ENCODE measurements at places on chromosomes 5 and 9.

DNA sequence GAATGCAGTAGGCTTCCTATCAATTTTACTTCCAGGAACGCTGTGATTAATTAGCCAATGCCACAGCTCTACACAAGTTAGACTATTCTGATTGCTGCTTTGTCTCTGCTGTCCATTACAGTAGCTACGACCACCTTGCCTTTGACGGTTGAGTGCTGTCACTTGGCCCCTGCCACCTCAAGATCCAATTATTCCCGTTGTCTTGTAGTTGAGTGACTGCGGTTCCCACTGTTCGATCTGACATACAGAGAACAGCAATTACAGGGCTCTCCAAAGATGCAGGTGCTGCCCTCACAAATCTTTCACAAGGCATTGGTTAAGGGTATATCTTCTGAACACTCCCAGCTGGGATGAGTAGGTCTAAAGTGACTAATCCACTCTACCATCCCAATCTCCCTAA, 393.4 kb upstream of the KIF2A start:
- no peak for DNase-seq

DNA sequence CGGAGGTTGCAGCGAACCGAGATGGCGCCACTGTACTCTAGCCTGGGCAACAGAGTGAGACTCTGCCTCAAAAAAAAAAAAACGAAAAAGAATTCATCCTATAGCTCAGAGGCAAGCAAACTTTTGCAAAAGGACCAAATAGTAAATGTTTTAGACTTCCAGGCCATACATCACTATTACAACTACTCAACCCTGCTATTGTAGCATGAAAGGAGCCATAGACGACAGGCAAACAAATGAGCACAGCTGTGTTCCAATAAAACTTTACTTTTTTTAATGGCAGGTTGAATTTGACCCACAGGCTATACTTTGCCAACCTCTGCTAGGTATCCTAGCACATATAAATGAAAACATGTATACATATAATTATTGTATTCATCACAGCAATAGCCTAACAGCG, 58.9 kb upstream of the SLC30A5 start:
- DNase-seq: no peak

- no peak for DNase-seq
Measured at GRCh38 chr9:124665391-124666058, 105.6 kb downstream of the NR6A1 start.

GRCh38 chr5:92769978-92770377, 811.0 kb downstream of the NR2F1-AS1 start:
- DNase-seq: no peak
